ENCODE measurements at places on chromosomes 1 and 21. TPM values are rescaled to one million over a fixed set of nuclear protein-coding genes. Genes with fewer than 3 reads are reported as not detected.
A peak's percentile ranks its signal among the peaks of the same experiment; 100 is the strongest.

The PCSK9 gene
- total RNA-seq = 0.25 TPM

DNA sequence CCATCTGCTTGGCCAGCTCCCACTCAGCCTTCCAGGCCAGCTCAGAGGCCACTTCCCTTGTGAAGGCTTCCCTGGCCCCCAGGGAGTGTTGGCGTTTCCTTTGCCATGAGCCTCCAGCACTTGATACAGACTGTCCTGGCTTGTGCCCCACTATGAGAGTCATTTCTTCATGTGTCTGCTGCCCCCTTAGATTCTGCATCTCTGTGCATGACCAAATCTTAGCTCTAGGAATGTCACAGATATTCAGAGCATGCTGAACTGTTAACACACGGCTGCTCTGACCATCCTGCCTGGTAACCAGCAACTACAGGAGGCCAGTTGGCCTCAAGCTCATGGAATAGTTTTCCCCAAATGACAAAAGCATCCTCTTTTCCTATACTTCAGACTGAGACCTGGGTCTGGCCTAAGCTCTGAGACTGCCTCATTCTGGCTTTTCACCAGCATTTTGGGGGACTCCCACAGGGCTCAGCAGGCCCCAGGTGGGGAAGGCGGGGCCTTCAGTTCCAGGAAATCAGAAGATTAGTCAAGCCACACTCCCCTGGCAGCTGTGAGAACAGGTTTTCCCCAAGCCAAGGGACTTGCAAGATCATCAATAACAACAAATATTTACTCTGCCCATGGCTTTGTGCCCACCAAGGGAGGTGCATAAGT lies 182.6 kb upstream of the EDN2 start:
- ATAC-seq = no peak

DNA sequence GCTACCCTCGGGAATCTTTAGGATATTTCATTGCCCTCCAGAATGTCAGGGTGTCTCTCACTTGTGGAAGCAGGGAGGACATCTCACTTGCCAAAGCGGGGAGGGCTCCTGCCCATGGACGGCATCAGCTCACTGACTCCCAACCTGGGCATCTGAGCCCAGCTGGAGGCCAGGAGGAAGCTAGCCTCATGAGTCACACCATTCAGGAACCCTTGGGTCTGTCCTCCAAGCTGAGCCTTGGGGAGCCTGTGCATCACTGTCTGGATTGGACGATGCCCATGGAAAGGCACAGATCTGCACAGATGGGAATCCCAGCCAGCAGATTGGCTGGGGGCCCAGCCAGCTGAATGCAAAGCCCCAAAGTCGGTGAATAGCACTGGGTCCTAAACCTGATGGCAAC lies 25.2 kb downstream of the WNT3A start:
- ATAC-seq = no peak

- ATAC-seq = peak; percentile 68
Measured at GRCh38 chr1:233394860-233395717, 67.6 kb downstream of the MAP3K21 start.

GRCh38 chr1:109763646-109764415 lies at the start of gene EPS8L3:
Gene EPS8L3, minus strand, starts transcription at chr1:109763923. Its CDS starts 2,174 bp downstream, at chr1:109761749.
- ATAC-seq = no peak
